ENCODE measurements at places on chromosomes 16 and 17.

- DNase-seq = no peak
These were observed 18.0 kb downstream of the SLC5A11 start for GRCh38 chr16:24863582-24864437.

DNA sequence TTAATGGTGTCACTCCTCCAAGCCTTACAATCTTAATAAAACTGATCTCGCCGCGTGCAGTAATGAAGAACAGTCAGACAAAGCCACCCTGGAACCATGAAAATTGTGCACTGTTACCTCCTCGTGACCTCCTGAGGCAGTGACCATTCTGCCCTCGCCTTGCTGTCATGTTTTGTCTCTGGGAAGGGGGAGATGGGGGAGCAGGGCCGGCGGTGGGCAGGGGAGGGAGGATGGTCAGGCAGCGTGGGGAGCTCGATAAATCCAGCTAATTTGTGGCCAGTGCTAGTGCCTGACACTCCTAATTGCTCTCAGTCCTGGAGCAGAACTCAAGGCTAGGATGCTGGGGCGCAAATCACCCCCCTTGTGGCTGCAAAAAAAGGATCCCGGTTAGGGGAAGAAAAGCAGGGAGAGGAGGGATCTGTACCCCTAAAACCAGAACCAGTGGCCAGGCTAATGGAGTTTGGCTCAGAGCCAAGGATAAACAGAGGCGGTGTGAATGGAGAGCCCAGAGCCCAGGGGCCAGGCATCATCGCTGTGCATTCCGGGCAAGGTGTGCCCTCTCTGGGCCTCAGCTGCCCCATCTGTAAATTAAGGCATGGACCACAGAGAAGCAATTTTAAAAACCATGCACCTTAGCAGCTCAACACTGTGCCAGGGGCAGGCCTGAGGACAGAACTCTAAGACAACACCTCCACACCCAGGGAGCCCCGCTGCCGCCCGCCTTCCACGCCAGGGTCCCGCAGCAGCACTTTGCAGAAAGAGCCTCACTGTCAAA is 113.3 kb downstream of the ZNF423 start:
- DNase-seq = no peak

GRCh38 chr17:41800601-41801373 is 11.0 kb downstream of the P3H4 start:
- DNase-seq = peak; percentile 57

DNA sequence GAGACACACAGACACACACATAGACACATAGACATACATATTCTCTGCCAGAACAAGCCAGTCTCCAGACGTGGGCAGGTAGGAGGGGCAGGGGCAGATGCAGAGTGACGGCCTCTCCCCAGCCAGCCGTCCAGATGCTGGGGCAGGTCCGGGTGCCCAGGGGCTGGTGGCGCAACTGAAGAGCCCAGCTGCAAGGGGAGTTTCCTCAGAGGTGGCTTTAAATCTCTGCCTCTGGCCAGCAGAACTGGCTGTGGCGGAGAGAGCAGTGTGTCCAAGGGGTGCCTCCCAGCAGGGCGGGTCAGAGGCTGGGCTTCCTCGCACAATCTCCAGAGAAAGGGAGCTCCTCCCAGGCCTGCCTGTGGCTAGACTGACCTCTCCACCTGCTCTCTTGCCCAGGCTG is 9.4 kb upstream of the GCGR start:
- DNase-seq = no peak

DNA sequence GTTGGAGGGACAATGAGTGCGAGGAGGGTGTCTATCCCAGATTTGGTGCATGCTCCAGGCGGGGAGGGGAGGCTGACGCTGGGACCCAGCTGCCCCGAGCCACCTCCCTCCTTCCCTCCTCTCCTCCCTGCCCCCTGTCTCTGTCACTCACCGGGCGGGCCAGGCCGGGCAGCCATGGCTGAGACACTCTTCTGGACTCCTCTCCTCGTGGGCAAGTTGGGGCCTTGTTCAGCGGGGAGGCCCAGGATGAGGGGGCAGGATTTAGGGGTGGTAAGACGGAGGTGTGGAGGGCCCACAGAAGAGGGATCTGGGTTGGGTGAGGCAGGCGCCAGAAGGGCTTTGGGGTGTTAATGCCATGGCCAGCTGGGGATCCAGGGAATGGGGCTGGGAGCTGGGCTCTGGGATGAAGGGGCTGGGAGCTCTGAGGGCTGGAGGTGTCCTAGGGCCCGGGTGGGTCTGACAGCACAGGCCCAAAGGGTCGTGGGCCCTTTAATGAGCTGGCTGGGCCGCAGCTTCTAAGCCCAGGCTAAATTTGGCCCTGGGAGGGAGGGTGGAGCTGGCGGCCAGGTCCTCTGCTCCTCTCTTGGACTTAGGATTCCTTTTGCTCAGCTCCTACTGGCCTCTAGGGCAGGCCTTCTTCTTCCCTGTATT is at the start of gene SGCA:
SGCA (plus strand) TSS at position 139 of the 651 bp plus-strand sequence; CDS start at position 175, 36 bp downstream.
- DNase-seq = no peak

- peak; percentile 44 for DNase-seq
These were observed 18.2 kb upstream of the ABCA10 start for GRCh38 chr17:69246726-69247375.

- no peak for DNase-seq
These were observed 52.1 kb upstream of the ZNF750 start for GRCh38 chr17:82891911-82892310.

DNA sequence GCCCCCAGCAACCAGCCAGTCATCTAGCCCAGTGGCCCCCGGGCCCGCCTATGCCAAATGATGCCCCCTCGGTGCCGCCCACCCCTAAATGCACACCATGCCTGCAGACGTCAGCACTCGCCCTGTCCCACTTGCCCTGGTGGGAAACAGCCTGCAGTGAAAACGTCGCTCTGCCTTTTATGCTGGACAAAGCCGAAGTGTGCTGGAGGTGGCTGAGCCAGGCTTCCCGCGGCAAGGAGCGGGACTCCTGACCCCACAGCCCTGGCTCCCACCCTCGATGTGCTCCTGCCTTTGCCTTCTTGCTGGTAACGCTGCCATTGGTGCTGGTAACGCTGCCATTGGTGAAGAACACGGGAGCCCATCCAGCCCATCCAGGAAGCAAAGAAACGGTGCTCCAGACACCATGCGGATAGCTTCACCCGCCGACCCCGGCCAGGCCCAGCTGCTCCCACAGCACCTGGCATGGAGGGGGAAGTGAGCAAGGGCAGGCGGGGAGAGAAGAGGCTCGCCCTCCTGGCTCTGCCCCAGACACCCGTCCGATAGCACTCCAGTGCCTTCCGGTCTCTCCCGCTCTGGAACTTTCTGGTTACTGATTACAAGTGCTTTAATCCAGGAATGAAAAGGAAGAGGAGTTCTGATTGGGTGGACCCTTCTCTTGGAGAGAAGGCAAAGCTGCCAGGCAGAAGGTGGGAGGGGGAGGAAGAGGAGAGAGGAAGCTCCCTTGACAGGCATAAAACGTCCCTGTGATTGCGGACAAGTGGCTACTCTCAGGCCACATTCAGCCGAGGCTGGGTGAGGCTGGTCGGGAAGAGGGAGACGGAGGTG is 4.0 kb upstream of the BAIAP2 start:
- no peak for DNase-seq

DNA sequence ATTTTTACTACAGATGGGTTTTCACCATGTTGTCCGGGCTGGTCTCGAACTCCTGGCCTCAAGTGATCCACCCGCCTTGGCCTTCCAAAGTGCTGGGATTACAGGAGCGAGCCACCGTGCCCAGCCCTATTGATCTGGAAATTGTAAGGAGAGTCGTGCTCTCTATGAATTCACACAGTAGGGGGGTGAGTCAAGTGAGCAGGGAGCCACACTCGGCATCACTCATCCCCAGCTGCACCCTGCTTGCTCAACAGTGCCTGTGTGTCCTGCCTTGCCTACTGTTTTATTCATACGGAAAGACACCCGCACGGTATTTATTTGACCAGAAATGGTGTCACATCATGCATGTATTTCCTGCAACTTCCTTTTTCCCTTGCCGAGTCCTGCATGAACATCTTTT is 157.2 kb upstream of the FOXF1 start:
- DNase-seq = peak; percentile 81

- DNase-seq = no peak
These were observed 12.4 kb upstream of the PEMT start for GRCh38 chr17:17603895-17604225.

DNA sequence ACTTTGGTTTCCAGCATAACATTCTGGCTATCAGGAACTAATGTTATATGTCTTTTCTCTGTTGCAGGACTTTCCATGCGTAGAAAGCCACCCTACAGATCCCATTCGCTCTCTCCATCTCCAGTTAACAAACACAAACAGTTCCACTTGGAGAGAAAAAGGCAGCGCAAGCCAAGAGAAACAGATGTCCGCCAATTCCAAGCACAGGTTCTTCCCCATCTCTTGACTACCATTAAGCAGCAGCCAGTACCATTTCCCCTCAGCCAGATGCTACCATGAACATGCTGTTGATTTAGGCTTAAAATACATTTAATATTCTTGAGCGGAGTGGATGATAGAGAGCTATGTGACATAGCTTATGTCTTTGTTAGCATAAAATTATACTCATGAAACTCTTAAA is 22.4 kb downstream of the CEP95 start:
- no peak for DNase-seq

DNA sequence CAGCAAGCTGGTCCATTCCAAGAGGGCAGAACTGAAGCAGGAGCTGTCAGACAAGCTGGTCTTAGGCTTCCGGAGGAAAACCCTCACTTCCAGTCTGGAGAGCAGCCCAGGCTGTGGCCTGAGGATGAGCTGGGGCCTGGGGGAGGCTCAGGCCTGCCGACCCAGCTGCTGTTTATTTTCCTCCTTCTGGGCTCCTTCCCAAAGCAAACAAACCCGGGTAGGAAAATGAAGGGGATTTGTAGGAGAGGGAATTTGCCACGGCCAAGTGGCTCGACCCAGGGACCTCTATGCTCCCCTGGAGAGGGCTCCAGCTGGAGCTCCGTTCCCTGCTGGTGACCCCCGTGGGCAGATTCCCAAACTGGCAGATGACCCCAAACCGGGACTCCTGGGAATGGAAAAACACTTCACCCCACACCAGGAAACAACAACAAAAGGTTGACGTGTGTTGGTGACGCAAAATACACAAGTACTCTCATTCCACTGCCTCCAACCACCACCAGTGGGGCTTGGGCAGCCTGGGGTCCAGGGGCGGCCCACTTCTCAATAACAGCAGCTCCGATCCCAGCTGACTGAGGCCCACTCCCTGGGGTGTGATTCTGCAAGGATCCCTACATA is 8.8 kb downstream of the JUP start:
- DNase-seq = peak; percentile 91

DNA sequence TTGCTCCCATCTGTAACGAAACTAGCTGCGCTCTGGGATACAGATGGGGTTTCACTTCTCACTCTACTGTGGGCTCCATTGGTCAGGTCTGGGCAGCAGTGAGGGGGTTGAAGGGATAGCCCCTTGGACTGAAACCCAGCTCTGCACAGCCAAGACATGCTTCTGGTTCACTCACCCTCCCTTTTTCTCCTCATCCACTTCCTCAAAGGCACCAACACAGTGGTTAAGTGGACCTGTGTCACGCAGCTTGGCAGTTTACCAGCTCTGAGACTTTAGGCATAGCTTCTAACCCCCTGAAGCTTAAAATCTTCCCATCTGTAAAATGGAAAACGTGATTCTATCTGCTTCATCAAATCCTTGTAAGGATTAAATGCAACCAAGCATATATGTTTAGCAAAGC is 11.5 kb upstream of the KRT38 start:
- DNase-seq = no peak

DNA sequence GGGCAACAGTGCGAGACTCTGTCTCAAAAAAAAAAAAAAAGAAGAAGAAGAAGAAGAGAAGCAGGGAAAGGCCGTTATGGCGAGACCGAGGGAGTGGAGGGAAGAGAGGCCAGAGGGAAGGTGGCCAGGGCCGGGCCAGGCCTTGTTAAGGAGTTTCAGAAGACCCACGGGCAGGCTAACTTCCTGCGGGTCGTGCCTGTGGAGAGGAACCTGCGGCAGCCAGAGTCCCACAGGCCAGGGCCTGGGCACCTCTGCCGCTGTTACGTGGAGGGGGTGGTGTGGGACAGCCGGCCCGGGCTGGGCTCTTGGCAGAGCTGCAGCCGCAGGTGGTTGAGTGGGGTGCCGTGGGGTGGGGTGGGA is 5.4 kb downstream of the WDR81 start:
- DNase-seq = no peak

- DNase-seq = peak; percentile 46
These were observed 1.6 kb upstream of the FOXL1 start for GRCh38 chr16:86576591-86577313.
